ENCODE measurements at places on chromosomes 5 and 9. TPM values are rescaled to one million over a fixed set of nuclear protein-coding genes. Genes with fewer than 3 reads are reported as not detected.

Gene SH2D3C
- total RNA-seq = 25.1 TPM

Gene PCDH12
- total RNA-seq = 1.3 TPM

Gene MUSK
- total RNA-seq = not detected

- DNase-seq = no peak
Measured at GRCh38 chr5:159874263-159874662, 42.0 kb upstream of the ADRA1B start.

DNA sequence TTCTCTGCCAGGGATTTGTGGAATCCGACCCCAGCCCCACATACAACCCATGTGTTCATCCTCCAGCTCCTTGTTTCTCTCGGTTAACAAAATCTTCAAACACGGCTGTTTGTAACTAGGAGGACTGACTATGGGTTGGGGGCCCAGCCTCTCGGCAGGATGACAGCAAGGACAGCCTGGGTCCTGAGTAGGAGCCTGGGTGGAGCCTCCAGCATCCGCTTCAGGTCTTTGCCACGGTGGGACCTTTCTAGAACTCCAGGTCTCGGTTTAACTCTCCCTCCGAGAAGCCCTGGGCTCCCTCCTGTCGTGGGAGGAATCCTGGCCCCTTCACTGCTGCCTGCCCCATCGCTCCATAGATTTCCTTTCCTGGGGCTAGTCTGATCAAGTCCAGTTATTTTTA lies 248.5 kb downstream of the PBX3 start:
- DNase-seq = no peak

DNA sequence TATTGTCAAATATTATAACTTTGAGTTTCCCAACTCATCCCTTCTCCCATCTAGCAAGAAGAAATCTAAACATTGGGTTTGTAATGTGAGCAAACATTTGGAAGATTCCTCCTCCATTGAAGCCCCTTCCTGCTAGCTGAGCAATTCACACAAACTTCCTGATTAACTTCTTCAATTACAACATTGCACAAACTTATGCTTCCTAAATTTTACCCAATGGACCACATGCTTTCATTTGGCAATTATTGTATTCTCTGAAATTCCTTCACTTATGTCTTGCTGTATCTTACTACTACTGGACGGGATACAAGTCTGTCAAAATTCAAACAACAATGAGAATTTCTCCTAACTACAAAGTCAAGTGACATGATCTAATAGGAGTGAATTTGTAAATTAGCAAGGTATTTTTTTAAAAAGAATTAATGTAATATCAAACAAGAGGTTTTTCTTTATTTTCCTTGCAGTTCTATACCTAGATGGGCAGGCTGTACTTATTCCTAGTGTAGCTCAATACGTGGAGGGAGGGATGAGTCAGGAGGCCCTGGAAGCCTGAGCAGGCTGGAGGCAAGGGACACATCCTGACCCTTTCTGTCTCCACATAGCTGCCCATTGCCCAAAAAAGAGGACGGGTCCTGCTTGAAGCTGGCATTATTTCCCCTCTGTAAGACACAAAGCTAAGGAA lies 11.8 kb upstream of the IFNW1 start:
- DNase-seq = no peak

GRCh38 chr5:148620696-148621095 lies 33.6 kb downstream of the HTR4 start:
- DNase-seq = peak; percentile 40

GRCh38 chr5:68515514-68515913 lies 300.0 kb downstream of the PIK3R1 start:
- no peak for DNase-seq

DNA sequence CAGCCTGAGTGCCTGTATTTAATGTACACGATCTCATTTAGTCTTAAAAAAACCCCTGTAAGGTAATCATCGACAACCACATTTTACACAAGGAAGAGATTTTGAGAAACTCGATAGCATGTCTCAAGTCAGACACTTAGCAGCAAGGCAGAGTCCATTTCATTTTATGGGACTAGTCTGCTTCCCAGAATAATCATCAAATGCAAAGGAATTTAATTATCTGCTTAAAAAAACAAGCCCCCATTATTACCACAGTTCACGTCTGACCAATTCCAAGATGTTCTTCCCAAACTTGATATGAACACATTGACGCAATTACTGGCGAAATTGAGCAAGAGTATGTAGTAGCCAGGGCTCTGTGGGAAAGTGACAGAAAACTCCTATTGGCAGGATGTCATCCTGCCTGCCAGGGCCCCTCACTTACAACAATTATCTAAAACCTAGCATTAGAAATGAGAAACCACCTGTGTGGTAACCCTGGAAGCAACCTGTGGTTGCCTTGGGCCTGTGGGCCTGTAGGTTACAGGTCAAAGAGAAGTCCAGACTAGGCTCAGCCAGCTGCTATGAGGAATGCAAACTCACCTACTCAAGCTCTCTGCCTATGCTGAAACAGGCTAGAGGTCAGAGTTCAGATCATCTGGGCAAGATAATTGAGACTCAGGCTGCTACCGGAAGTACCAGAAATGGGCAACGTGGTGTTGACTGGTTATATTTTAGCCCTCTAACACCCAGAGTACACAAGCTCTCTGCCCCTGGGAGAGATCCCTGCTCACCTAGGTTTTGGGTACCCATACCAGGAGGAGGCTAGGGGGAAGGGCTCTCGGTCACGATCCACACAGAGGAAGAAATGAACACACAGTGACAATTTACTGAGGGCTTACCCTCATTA lies 1.6 kb downstream of the B4GALT1 start:
- peak; percentile 49 for DNase-seq

Gene PTGER4
- total RNA-seq = 30.4 TPM

GRCh38 chr9:77876091-77876490 lies 155.5 kb downstream of the GNAQ start:
- DNase-seq = no peak

Gene ODF2
- total RNA-seq = 61.5 TPM

GRCh38 chr9:129010267-129010975 lies 17.7 kb downstream of the SH3GLB2 start:
- DNase-seq = no peak

Gene FCN2
- not detected for total RNA-seq

DNA sequence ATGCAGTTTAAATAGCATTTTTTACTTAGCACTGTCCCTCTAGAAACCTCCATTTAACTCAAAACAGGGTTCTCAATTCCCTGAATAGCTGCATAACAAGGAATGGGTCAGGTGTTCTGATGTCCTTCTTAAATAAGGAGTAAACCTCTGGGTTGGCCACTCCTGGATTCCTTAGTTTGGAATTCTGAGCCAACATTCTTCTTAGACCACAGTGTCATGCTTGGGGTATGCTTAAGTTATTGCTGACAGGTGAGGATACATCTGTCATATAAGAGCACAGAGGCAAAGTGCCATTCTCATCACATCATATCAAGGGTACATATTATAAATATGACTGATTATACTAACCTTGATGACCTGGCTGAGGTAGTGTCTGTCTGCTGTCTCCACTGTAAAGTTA lies 179.9 kb upstream of the SEMA6A start:
- no peak for DNase-seq

GRCh38 chr9:468766-469426 lies 254.2 kb downstream of the DOCK8 start:
- DNase-seq = no peak

DNA sequence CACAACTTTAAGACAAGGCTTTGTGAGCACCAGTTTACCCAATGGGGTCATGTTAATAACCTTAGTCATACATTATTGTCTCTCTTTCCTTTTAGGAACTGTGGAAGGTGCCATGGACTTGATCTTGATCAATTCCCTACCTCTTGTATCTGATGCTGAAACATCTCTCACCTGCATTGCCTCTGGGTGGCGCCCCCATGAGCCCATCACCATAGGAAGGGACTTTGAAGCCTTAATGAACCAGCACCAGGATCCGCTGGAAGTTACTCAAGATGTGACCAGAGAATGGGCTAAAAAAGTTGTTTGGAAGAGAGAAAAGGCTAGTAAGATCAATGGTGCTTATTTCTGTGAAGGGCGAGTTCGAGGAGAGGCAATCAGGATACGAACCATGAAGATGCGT lies 48.7 kb downstream of the TEK start:
- DNase-seq = no peak

Gene AGXT2
- total RNA-seq = not detected

- DNase-seq = no peak
Measured at GRCh38 chr9:93567271-93567959, 9.0 kb upstream of the PHF2 start.

- no peak for DNase-seq
Measured at GRCh38 chr9:85610074-85610860, 131.5 kb downstream of the AGTPBP1 start.

Gene SELENOP
- not detected for total RNA-seq

DNA sequence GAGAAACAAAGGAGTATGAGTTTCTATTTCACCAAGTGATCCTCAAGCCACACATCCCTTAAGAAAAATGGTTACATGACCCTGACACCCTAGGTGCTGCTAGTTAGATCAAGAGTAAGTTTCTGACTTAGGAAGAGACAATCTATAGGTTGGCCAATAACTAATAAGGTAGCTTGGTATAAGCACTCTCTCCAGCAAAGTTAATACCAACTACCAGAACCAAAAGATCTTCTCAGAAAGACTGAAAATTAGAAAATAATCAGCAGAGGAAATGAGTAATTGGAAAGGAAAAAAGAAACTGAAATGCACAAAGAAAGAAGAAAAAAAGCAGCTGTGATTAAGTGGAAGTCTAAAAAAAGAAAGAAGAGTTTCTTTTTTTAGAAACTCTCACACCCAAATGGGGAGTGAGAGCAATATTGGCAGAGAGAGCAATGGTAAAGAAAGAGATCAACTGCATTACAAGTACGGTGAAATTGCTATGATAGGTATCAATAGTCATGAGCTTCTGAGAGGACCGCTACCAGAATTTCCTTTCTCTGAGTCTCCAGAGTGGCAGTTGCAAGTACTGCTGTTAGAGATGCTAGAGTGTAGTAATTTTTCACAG lies 195.5 kb downstream of the TMEM167A start:
- DNase-seq = no peak

DNA sequence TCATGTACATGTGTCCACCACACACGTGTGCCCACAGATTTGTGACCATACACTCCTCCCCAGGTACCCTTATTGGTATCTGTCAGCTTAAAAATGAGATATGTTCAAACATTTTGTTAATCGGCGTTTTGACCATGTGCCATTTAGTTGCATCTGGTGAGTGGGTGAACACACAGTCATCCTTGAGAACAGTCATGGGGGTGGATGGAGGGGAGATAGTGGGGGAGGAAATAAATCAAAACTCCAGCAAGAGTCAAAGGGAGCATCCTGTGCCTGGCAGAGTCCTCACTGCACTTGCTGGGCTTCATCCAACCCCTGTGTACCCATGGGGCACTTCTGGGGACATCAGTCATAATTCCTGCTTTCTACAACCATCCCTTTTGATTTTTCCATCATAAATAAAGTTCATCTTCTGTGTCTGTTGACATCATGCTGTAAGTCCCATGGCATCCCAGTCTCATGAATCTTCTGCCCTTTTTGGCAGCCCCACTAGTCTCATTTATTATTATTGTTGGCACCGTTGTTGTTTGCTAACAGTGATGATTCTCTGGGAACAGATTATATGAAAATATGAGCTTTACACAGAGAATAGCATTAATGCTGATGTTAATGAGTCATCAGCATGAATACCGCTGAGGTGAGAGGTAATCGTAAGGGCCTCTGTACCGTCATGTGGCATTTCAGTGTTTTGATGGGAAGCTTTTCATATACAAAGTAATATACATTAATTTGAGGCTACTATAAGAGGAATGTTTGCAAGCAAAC lies 24.4 kb upstream of the CLK4 start:
- DNase-seq = no peak

- DNase-seq = no peak
Measured at GRCh38 chr5:66828046-66828547, 231.9 kb downstream of the MAST4 start.

Gene PTGDS
- not detected for total RNA-seq

- no peak for DNase-seq
Measured at GRCh38 chr9:90365666-90366065, 277.0 kb downstream of the DIRAS2 start.

Gene SERF1B
- 18.6 TPM for total RNA-seq

Gene MARCHF6
- 111 TPM for total RNA-seq

Gene SH3TC2
- not detected for total RNA-seq

DNA sequence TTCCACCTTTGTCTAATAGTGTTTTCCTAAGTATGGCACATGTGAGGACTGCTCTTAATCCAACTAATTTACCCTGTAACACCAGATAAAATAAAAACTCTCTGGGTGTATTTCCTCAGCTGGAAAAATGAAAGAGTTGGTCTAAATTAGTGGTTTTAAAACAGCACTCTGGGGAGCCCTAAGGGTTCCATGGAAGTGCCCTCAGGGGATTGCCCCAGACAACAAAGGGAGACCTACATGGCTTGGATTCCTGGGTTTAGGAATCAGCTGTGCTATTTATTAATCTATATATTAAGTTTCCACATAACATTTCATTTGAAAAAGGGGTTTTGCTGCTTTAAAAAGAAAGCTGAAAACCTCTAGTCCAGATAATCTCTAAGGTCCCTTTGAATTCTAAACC lies 20.2 kb downstream of the ADAMTS6 start:
- DNase-seq = no peak

- DNase-seq = no peak
Measured at GRCh38 chr5:14296533-14297331, 153.6 kb downstream of the TRIO start.

DNA sequence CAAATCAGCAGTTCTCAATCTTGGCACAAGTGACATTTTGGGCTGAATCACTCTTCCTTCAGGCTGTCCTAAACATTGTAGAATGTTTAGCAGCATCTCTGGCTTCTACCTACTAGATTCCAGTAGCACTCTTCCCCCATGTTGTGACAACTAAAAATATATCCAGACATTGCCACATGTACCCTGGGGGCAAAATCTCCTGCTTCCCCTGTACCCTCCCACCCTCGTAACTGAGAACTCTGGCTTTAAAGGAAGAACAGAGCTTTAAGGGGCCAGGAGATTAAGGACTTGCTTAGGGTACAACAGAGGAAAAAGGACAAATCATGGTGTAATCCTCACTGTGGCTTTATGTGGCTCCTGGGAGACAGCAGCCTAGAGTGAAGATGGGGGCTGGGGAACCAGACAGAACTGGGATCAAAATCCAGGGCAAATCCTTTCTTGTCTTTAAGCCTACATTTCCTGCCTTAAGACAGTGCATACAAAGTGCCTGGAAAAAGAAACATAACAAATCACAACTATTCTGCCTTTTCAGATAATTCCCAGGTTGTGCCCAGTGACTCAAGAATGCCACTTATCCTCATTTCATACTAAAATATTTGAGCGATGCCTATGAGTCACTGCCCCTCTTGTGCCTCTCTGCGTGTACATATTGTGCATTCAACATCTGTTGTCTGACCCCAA lies 109.3 kb downstream of the DAPK1 start:
- no peak for DNase-seq

DNA sequence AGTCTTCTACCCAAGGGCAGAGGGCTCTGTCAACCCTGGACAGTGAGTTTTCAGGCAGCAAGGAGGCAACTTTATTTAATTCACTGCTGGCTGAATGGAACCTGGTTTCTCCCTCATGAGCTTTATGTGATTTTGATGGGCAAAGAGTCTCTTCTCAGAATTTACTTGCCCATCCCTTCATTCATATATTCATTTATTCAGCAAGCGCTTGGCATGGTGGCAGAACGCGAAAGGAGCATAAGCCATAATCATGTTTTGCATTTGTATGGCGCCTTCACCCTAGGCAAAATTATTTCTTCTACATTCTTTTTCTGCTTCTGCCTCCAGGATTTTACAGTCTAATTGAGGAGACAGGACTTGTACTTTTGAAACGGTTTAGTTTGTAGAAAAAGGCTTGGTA lies 8.0 kb downstream of the DELE1 start:
- DNase-seq = no peak
